ENCODE measurements at places on chromosomes 5 and 9.

DNA sequence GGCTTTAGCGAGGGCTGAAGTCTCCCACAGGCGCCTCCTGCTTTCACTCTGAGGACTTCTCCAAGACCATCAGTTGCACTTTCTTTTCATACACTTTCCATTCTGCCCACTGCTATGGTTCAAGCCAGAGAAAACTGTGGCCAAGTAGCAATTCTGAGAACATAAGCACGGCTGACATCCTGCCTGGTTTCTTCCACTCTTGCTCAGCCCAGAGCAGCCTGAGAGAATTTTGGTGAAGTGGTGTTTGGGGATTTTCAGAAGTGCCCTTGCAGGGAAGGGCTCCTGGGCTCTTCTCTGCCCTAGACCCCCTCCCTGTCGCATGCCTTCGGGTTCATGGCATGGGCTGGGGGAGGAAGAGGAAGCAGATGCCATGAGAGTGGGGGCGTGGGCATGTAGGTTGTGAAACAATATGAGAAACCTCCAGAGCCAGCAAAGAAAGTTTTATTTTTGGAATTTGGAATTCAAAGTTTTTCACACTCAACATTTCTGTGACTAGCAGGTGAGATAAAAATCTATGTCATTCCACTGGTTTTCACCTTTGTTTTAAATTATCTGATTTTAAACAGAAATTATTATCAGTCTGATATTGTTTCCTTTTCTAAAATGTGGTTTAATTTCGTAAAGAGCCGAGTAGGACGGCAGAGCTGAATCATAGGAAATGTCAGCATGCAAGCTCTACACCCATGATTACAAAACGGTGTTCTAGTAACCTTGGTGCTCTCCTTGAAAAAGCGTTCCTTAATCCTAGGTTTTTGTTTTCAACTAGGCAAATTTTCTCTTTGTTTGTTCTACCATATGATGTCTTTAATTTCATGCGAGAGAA is 27.8 kb upstream of the TNFSF8 start:
- DNase-seq, result peak; percentile 79

GRCh38 chr5:139649082-139649991 is 1.2 kb downstream of the CXXC5 start:
- no peak for DNase-seq

GRCh38 chr5:107878661-107879060 is 207.9 kb upstream of the EFNA5 start:
- DNase-seq, result no peak

GRCh38 chr9:97632248-97632984 is 752 bp downstream of the TSTD2 start:
- DNase-seq, result peak; percentile 66

DNA sequence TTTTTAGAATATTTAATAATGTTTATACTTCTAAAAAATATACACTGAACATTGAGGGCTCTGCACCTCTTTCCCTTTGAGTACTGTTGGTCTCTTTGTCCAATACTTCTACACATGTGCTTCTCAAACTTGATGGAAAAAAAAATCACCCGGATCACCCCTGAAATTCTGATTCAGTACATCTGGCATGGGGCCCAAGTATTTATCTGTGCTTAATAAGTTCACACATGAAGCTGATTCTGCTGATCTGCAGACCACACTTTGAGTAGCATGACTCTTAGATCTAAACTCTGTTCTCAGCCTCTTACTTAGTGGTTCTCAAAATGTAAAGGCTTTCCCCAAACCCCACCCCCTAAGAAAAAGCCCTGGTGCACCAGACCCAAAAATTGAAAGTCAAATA is 12.0 kb downstream of the RUSC2 start:
- no peak for DNase-seq

DNA sequence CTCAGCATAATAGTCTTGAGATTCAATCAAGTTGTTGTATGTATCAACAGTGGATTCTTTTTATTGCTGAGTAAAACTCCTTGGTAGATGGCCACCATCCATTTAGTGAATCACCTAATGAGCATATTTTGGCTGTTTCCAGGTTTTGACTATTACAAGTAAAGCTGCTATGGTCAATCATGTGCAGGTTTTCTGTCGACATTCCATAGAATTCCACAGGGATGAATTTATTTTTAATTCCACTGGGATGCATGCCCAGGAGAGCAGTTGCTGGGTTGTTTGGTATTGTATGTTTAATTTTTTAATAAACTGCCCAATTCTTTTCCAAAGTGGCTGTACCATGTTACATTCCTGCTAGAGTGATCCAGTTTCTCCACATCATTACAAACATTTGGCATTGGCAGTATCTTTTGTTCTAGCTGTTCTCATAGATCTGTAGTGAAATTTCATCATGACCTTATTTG is 10.5 kb upstream of the S1PR3 start:
- no peak for DNase-seq

DNA sequence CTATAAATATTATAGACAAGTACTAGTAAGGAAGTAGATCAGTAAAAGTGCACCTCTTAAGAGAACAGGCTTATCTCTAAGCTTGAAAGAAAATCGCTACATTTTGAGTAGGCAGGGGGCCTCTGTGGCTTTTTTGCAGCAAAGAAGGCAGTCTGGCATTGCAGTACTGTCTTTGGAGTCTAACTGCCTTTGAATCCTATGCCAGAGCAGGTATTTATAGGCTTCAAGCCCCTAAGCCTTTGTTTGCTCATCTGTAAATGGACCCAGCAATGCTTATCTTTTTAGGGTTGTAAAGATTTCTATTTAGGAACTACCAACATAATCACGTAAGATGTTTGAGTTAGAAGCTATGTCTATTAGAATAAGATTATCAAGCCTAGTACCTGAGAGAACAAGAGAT is 23.7 kb upstream of the HK3 start:
- DNase-seq, result no peak

- DNase-seq, result no peak
These were observed 183.4 kb downstream of the FBXL7 start for GRCh38 chr5:15683332-15683731.

DNA sequence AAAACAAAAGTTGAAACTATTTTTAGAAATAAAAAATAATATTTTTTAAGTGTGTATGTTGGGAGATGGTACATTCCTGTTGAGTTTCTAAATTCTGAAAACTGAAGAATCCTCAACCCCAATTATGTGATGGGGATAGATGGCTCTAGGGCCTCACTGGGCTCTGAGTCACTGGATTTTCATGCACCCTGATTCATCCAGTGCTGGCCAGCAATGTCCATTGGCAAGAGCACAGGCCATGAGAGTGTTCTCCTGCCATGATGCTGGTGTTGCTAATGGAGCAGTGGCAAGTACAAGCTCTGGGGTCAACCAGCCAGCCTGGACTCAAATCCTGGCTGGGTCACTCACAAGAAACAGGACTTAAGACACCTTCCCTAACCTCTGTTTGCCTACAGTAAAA is 23.3 kb downstream of the SMIM23 start:
- no peak for DNase-seq

Measured in activated effector memory CD4-positive, alpha-beta T cell treated with anti-CD3 and anti-CD28 coated beads, Interleukin-2, amount 50 U/mL, for 16 hours (primary cell).